ENCODE measurements at places on chromosomes 6 and 20.

DNA sequence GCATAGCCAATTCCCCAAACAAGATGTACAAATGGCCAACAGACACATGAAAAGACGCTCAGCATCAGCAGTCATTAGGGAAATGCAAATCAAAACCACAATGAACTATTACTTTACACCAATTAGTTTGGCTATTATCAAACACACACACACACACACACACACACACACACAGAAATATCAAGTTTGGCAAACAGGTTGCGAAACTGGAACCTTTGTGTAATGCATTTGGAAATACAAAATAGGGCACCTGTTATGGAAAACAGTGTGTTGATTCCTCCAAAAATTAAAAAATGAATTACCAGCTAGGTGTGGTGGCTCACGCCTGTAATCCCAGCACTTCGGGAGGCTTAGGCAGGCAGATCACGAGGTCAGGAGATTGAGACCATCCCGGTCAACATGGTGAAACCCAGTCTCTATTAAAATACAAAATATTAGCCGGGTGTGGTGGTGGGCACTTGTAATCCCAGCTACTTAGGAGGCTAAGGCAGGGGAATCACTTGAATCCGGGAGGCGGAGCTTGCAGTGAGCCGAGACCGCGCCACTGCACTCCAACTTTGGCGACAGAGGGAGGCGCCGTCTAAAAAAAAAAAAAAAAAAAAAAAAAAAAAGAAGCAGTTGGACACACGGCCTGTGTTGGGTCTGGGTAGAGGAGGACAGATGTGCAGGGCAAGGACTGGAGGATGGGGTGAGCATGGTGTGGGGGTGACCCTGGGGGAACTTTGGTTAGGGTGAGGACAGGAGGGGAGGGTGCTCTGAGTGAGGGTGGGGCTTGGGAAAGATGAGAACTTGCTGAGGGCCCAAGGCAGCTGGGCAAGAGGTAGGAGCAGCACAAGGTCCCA, 23.8 kb downstream of the HLA-F start:
- no peak for DNase-seq

DNA sequence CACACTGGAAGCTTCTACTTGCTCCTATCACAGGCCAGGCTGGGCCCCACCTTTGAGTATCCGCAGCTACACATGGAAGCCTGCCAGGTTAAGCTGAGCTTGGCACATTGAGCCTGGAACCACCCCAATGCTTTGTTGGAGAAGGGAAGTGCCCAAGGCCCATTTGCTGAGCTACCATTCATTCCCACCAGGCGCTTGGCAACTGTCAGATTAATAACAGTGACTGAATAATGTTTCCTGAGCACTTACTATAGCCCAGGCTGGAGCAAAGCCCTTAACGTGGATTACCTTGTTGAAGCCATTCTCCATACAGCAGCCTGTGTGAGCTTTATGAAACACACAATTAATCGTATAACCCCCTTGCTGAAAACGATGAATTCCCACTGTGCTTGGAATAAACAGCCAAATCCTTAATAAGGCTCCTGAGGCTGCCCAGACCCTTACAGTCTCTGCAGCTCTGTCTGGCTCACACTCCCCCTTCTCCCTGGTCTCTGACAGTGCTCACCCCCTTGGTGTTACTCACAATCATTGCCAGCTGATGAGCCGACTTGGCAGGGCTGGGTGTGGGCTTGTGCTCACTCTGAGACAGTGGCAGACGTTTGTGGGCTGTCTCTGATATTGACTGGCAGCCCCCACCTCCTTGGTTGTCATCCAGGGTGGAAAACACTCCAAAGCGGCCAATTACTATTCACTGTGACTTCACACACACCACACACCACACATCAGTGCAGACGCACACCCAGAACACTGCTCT, 357.1 kb downstream of the MAFB start:
- no peak for DNase-seq

- peak; percentile 58 for DNase-seq
Measured at GRCh38 chr6:118283766-118284165, 264.3 kb upstream of the PLN start.

- no peak for DNase-seq
Measured at GRCh38 chr6:77371748-77372147, 91.5 kb downstream of the HTR1B start.

DNA sequence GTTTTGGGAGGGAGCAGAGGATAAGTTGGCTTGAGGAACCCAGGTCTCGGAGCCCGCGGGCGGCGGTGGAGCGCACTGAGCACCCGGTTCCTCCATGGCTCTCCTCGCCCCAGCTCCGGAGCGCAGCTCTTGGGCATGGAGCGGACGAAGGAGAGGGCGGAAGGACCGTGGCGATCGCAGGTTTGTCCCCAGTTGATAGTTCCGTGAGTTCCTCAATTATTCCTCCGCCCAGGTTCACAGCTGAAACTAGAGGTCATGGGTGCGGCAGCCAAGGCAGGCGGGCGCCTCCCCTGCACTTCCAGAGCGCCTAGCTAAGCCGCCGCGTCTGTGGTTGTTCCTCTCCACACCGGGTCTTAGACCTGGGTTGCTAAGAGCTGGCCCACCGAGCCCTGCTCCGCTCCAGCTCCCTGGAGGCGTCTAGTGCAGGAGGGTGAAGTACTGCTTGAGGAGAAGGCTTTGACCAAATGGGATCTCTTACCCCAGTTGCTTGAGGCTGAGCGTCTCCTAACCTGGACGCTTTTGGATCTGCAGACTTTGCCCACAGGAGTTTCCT, at the start of gene HTR1B:
Gene HTR1B, minus strand, starts transcription at position 184 of the 553 bp plus-strand sequence. Its CDS starts 88 bp downstream, at position 96.
- DNase-seq = no peak

DNA sequence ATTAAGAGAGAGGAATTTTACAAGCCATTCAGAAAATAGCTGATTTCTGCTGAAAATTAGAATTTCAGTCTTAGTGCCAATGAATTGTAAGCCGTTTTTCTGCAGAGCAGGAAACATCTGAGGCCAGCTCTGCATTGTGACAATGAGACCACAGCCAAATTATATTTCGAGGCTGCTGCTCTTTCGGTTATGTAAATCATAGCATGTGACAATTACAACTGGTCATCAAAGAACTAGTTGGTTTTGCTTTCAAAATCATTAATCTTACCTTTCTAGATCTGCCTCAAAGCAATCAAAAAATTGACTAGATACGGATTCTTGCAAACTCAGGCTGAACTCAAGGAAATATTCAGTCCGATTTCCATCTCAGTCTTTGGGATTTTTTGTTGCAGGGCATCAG, 33.4 kb upstream of the INSM1 start:
- DNase-seq = no peak

DNA sequence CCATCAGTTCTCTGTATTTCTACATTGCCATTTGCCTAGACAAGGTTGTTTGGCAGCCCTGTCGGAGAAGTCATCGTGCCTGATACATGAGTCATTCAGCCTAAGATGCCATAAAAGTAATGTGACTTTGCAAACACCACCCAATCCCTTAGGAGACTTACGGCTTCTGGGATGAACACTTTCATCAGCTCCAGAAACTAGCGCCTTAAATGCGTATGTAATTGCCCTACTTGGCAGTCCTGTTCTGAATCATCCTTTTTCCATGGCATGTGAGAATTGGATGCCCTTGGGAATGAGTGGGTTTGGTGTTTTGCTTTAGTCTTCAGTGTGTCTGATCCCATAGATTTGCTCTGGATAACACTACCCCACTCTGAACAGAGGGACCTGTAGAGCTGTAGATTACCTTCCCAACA, 158.5 kb downstream of the SASH1 start:
- no peak for DNase-seq

GRCh38 chr20:52922436-52922835, 49.7 kb upstream of the TSHZ2 start:
- no peak for DNase-seq

DNA sequence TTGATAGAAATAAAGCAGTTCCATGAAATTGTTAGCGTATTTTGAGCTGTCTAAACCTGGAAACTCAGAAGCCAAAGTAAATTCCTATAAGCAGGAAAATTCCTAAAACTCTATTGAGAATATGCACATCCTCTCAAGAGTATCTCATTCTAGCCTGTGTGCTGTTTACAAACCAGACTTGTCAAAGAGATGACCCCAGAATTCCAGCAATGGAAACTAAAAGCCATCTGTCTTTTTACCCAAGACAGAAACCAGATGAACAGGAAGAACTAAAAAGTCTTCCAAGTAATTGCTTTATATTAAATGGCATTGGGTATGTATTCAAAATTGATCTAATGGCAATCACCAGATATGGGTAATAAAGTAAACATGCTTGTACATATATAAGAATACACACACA, 92.6 kb downstream of the COL19A1 start:
- no peak for DNase-seq

DNA sequence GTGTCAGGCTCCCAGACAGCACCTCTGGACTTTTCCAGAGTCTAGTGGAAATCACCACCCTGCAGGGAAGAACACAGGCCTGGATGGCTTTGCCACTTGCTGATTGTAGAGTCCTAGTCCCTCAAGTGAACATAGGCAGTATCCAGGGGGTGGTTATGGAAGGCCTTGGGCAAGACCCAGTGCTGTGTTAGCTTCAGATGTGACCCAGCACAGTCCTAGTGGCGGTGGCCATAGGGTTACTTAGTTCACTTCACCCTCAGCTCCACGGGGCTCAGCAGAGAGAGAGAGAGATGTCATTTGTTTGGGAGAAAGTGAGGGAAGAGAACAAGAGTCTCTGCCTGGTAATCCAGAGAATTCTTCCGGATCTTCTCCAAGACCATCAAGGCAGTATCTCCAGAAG, 37.3 kb downstream of the RNF146 start:
- DNase-seq = no peak

- no peak for DNase-seq
Measured at GRCh38 chr20:47106786-47107185, 212.1 kb downstream of the EYA2 start.

DNA sequence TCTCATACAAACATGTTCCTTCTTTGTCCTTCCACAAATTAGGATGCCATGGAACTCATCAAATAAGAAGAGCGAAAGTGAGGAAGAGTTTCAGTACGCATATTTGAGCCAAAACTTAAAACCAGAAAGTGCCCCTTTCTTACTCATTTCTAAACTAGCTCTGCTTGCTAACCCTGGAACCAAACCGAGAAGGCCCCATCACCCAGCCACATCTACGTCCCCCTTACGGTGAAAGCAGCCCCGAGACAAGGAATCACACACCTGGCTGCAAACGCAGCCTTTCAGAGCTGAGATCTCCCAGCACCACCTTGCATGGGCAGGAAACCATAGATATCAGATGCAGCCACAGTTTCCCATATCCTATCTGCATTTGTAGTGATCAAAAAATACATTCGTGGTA, 28.5 kb downstream of the TRERF1 start:
- peak; percentile 31 for DNase-seq

DNA sequence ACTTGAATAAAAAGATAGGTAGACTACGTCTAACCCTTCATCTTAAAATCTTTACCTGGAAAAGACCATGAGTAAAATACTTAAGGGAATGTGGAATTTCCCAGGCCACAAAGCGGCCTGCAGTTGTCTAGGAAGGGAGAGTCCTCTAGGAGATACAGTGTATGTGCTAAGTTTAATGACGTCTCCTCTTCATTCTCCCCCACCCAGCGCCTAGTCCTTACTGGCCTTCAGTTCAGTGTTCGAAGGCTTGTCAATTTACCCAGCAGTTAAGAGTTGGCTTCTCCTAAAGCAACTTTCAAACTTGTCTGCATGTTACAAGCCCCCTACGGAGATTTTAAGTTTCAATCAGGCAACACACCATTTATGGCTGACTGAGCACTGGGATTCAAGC, 35.2 kb downstream of the HFE start:
- no peak for DNase-seq

DNA sequence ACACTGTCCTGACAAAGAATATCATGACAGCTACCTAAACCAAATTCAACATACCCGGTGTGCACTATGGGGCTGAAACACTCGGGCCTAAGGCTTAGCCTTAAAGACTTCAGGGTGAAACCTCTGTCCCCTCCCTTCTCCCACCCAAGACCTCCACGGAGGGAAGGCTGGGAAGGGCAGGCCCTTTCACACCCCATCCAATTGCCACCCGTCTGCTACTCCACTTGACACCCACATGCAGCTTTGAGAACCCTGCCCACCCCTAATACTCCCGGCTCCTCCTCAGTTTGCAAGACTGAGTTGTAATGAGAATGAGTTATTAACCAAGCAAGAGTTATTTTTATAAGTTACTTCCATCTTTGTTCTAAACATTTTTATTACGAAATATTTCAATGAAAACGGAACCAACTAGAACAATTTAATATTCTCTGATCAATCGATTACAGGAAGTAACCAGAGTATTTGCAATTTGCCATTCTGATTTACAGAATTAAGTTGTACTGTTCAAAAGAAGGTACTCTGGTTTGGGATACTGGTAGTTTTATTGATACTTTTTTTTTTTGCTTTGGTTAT, 3.7 kb downstream of the TAF4 start:
- no peak for DNase-seq

GRCh38 chr6:138795809-138796603, at the start of gene ECT2L:
TSS of gene ECT2L (plus strand) at chr6:138796087. CDS start at chr6:138813275, 17,188 bp downstream.
- no peak for DNase-seq

DNA sequence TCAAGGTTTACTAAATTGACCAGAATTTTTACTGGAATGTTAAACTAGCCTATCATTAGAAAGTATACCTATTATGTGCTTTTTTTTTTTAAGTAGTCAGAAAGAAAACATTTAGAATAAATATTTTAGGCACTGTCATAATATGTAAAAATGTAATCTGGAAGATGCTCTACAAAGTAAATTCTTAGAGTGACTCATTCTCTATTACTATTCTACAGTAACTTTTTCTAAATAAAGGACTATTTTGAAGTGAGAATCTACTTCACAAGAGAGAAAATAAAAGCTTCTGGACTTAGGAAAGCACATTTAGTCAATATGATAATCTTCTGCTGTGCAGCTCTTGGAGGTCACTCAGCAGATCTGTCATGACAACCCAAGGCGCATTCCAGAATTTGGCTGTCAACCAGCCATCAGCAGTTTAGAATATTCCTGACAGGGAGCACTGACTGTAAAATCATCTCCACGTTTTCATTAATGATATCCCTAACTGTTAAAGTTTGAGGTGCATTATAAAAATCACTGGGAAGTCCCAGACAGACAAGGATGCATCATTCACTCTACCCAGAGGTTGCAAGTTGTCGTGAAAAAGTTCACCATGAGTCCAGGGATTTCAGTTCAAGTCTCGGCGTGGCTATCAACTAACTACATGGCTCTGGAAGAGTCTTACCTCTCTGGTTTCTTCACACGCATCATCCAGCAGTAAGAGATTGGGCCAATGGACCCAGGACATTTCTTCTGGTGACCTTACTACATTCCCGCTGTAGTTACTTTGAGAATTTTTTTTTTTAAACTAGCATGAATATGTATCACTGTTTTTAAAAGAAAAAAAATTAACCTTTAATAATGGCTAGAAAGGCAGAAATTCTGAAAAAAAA, 374.9 kb downstream of the GJA1 start:
- DNase-seq = no peak

All from CD4-positive, alpha-beta T cell treated with Interleukin-6 for 4 hours (primary cell).